ENCODE measurements at places on chromosomes 3 and 15.

DNA sequence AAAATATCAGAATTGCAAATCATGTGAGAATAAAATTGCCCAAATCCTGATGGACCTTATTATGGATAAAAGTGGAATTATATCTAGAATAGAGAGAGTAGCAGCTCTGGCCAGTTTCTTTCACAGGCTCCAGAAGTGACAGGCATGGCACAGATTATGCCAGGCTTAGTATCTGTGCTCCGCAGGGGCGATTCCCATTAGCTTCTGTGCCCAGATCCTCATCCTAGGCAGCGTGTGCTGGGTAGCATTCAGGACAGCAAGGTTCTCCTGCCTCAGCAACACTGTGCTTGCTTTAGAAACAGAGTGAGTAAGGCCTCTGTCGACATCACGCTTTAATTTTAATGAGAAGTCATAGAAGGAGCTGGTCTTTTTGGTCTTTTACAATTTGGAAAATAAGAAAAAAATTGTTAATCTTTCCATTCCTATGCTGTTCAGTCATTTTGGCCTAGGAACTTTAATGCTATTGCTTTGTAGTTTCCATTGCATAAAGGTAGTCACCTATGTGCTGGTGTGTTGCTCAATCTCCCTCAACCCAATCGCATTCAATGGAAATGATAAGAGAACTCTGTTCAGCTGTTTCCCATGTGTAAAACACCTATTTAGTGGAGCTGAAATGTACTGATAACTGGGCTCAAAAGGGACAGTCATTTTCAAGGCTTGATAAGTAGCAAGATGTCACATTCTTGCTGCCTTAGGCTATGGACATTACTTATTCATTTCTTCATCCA is 770.1 kb downstream of the AGBL1 start:
- DNase-seq: no peak

- no peak for DNase-seq
Observed at GRCh38 chr3:101722394-101723173, 1.8 kb upstream of the CEP97 start.

- no peak for DNase-seq
Observed at GRCh38 chr3:105362021-105362665, 4.6 kb upstream of the ALCAM start.

DNA sequence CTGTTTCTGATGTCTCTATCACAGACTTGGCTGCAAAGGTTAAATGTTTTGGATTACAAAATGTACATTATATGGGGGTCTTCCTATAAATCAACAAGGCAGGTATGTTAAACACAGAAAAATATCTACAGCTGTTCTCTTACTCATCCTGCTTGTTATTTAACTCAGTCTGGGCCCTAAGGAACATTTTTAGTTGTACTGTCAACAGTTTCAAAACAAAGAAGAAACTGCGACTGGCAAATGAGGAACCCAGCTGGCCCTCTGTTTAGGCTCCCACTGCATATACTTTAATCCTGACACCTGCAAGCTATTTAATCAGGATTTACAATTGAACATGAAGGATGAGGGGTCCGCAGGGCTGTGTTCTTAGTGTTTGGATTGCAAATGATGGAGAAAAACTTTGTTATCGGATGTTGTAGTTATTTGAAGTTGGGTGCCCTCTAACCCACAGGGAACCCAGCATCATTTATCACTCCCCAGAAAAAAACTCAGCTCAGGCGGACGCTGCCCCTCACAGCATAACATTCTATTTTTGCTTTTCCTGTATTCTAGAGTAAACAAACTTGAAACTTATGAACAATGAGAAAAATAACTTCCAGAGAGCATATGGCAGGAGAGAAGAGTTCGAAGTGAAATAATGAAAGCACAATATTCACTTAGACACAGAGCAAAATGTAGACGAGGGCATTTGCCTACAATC is 91.2 kb downstream of the POLR2M start:
- no peak for DNase-seq

- DNase-seq: no peak
Observed at GRCh38 chr15:76440441-76440840, 103.9 kb downstream of the ISL2 start.

GRCh38 chr3:39106851-39107387 is 508 bp downstream of the GORASP1 start:
- peak; percentile 17 for DNase-seq

DNA sequence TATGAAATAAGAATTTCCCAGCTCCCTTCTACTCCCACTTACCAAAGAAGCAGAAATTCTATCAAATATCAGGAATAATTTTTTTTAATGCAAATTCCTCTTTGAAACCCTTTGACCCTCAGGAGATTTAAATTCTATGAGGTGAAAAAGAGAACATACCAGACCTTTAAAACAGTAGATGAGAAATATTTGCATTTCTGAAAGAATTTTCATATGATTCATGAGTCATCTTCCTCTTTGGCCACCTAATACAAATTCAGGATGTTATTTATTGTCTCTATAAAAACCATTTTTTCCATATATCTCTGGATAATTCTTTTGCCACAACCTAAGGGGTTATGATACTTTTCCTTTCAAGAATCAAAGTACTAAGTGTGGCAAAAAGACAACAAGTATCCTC is 67.3 kb upstream of the ST3GAL6 start:
- DNase-seq: no peak

DNA sequence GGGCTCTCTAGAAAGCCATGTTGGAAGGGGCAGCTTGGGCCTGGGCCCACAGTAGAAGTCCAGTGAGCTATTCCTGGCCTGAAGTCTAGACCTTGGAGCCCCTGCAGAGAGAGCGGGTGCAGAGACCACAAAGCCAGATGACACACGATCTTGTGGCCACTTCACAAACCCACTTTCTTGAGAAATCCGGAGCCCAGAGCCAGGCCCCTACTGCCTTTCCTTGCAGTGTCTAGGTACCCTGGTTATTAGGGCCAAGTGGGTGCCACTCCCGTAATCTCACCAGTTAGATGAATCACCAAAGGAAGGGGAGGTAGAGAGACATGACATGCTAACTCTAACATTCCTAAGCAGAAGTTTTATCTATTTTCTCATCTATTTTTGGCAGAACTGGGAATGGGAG is 72.5 kb upstream of the ADAMTSL3 start:
- DNase-seq: no peak

- DNase-seq: no peak
Observed at GRCh38 chr3:123287051-123287961, 85.6 kb downstream of the SEC22A start.

GRCh38 chr3:103057003-103057402 is 622.2 kb downstream of the ZPLD1 start:
- DNase-seq: no peak

DNA sequence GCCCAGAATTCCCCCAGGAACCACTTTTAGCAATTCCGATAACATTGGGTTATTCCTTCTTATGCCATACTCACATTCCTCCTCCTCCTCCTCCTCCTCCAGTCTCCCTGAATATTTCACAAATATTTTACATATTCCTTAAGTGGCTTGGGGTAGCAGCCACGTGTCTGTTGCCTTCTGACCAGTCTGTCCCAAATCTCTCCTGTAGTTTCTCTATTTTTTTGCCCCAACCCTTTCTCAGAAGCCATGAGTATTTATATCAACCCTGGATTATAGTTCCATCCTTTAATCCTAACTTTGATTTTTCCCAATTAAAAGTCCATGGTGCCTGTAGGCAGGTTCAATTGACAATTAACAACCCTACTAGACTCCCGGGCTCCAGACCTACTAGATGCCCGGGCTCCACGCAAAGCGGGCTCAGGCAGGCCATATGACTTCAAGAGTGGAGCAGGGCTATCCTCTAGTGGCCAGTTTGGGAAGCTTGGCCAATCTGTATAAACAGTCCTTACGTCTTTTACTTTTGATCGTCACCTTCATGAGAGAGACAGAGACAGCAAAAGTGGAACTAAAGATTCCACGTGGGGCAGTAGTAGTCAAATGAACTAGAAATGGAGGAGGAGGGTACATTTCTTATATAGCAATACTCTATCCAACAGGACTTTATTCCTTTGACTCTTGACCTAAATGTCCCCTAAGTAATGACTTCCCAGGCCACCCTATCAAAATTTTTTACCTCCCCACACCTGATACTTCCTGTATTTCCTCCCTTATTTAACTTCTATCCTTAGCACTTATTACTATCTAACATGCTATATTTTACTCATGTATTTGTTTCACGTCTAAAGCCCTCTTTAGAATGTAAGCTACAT is 69.7 kb downstream of the USF3 start:
- DNase-seq: peak; percentile 82

- no peak for DNase-seq
Observed at GRCh38 chr15:70799667-70800450, 36.5 kb upstream of the UACA start.

- DNase-seq: no peak
Observed at GRCh38 chr3:13162549-13163320, 89.5 kb upstream of the IQSEC1 start.
